Vagina (tissue), 2 donors: ENCODE measurements at places on chromosomes 16 and 17.
A peak's percentile ranks its signal among the peaks of the same experiment; 100 is the strongest.

DNA sequence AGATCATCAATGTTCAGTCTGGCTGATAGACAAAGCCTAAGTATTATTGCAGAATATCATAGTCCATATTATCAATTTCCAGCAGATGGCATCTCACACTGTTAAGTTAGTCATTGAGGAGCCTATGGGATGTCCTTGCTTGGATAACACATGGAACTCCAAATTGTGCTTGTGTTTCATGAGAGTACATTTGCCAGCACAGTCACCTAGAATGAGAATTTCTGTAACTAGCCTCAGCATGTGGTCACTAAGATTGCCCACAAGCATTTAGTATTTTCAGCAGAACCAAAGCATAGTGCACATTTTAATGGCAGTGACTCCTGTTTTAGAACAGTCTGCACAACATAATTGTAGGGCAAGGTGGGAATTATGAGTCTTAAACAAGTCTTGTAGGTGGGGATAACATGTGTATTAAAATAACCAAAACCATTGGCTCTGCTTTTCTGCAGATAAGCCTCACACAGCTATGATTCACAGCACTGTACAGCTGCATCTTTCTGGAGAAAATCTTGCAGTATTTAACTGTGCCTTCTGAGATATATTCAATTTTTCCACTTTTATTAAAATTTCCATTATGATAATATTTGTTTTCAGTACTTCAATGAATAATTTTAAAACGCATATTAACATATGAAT lies 882.8 kb upstream of the SOX9 start:
- no peak overlapping the region for H3K4me3 ChIP-seq
- no peak for DNase-seq
- no peaks in the 10 kb centered on the region for H3K4me1 ChIP-seq
- H3K27ac ChIP-seq, result no peak overlapping the region

DNA sequence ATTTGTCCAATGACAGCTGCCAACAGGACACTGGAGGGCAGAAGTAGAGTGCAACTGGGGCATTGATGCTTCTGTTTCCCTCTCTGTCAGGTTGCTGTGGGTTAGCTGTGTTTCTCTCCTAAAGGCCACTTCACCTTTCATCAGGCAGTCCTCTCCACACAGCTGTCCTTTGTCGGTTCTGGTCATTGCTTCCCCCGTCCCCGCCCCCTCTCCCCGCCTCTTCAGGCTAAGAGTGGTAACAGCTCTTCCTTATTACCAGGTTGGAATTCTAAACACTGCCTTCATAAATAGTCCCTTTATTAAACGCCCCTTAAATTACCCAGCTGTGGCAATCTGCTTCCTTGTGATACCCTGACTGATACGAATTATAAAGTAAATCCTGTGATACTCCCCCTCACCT lies 31.8 kb upstream of the NSRP1 start:
- no peak overlapping the region for H3K27ac ChIP-seq
- H3K27me3 ChIP-seq, result no peaks in the 10 kb centered on the region
- H3K4me1 ChIP-seq, result no peaks in the 10 kb centered on the region
- no peak overlapping the region for H3K4me3 ChIP-seq
- no peaks in the 10 kb centered on the region for H3K36me3 ChIP-seq
- no peak for DNase-seq

DNA sequence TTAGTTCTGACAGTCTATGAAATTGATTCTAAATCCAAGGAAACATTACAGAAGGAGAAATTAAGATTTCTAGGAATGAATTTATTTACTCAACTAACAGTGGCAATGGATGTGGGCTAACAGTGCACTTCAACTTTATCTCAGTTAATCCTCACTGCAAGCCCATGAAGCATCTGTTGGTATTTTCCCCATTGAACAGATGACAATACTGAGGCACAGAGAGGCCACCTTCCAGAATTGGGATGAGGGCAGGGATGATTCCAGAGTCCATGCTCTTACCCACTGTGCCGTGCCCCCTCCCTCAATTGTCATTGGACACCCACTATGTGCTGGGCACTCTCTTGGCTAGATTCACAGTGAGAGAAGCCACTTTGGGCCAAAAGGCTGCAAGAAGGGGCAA lies 89.0 kb downstream of the XYLT1 start:
- no peak overlapping the region for H3K27ac ChIP-seq
- H3K4me1 ChIP-seq, result peaks cover 47% of the 10 kb centered on the region
- no peaks in the 10 kb centered on the region for H3K27me3 ChIP-seq

- H3K4me3 ChIP-seq, result peak overlapping the region; percentile 86
- no peak overlapping the region for H3K27ac ChIP-seq
- H3K27me3 ChIP-seq, result no peaks in the 10 kb centered on the region
- no peak for DNase-seq
- peaks cover 29% of the 10 kb centered on the region for H3K36me3 ChIP-seq
Observed at GRCh38 chr17:80992948-80993624, 1.4 kb downstream of the CHMP6 start.

DNA sequence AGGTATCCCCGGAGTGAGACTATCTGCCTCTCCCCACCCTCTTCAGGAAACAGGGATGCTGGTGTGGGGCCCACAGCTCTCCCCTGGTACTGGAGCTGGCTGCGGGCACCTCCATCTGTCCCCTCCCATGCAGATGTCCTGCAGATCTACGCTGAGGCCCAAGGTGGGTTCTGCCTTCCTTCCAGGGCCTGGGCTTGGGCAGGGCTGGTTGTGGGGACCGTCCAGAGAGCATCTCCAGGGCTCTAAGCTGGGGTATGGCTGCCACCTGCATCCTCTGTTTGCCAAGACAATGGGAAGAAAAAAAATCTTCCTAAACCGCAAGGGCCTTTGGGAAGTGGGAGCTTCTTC lies 12.9 kb downstream of the ZNF213 start:
- no peak overlapping the region for H3K27ac ChIP-seq
- peaks cover 28% of the 10 kb centered on the region for H3K4me1 ChIP-seq
- H3K4me3 ChIP-seq, result no peak overlapping the region
- no peak for DNase-seq
- H3K36me3 ChIP-seq, result no peaks in the 10 kb centered on the region
- no peaks in the 10 kb centered on the region for H3K27me3 ChIP-seq

DNA sequence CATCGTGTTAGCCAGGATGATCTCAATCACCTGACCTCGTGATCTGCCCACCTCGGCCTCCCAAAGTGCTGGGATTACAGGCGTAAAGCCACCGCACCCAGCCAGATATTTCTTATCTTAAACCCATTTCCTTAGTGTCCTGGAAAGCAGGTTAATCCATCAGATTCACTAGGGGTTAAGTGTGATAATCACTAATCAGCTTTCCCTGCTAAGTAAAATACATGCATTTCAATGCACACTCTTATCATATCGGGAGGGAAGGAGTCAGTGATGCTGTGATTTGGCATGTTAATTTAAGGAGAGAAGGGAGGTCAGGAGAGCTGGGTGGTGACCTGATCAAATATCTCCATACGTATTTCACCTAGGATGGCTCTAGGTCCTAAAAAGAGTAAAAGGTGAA lies 29.1 kb downstream of the STAT3 start:
- no peaks in the 10 kb centered on the region for H3K36me3 ChIP-seq
- H3K27ac ChIP-seq, result no peak overlapping the region
- DNase-seq, result no peak
- H3K27me3 ChIP-seq, result no peaks in the 10 kb centered on the region
- no peak overlapping the region for H3K4me3 ChIP-seq

GRCh38 chr16:11340710-11341109 lies 4.5 kb upstream of the RMI2 start:
- H3K4me1 ChIP-seq, result peaks cover 9% of the 10 kb centered on the region
- H3K27me3 ChIP-seq, result no peaks in the 10 kb centered on the region
- H3K4me3 ChIP-seq, result no peak overlapping the region
- no peaks in the 10 kb centered on the region for H3K36me3 ChIP-seq
- DNase-seq, result no peak

GRCh38 chr16:54194334-54194743 lies 92.2 kb downstream of the IRX3 start:
- H3K27me3 ChIP-seq, result no peaks in the 10 kb centered on the region
- H3K27ac ChIP-seq, result peak overlapping the region; percentile 64
- DNase-seq, result no peak
- no peaks in the 10 kb centered on the region for H3K36me3 ChIP-seq
- H3K4me1 ChIP-seq, result peaks cover 12% of the 10 kb centered on the region
